LHCN-M2 (cell line): ENCODE measurements at places on chromosomes 5 and 9. TPM values are rescaled to one million over a fixed set of nuclear protein-coding genes. Genes with fewer than 3 reads are reported as not detected.

GRCh38 chr9:114007991-114008666 lies 70.0 kb downstream of the AMBP start:
- no peak for DNase-seq

DNA sequence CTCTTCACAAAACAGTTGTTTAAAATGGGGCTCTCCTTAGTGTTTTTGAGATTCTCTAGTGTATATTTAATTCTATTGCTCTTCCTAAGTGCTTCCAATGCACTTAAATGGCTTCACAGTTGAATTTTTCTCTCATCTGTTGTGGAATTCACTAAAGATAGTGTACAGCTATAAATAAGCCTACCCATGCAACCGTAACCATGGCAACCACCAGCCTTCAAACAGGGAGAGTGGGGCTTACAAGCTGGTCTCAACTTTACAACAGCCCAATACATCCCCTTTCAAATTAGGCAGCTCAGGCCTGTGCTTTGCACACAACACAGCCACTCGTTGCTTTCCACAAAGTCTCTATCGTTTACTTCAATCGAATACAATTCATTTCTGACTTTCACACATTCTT lies 144.0 kb upstream of the PLPPR1 start:
- no peak for DNase-seq

The TNC gene
- total RNA-seq: 29.6 and 39.9 TPM in 2 replicates

The FAM78A gene
- total RNA-seq: 0.58 and 1.7 TPM in 2 replicates

The PCDHA5 gene
- not detected in 2 replicates for total RNA-seq

The LHX3 gene
- total RNA-seq: not detected in 2 replicates

The OR1Q1 gene
- total RNA-seq: not detected in 2 replicates

The GNA14 gene
- total RNA-seq: not detected in 2 replicates
